Immature natural killer cell (primary cell): ENCODE measurements at places on chromosomes 1 and 21.

- DNase-seq, result no peak
Measured at GRCh38 chr1:167602840-167603239, 27.2 kb upstream of the RCSD1 start.

GRCh38 chr1:162372159-162373071, 4.2 kb downstream of the SPATA46 start:
- no peak for DNase-seq

DNA sequence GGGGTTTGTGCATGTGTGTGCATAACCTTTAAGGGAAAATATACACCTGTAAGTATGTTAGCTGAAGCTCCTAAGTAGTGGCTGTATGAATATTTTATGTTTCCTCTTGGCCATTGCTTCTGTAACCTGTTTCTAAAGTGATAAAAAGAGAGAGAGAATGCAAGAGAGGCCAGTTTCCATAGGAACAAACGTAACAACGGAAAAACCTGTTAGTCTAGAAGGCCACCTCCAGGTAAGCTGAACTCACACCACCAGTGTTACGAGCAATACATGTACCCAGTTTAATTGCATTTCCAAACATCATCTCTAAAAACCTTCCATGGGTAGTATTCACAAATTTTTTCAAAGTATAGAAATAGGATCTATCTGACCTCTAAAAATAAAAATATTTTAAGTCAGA, 63.1 kb downstream of the PLPPR4 start:
- DNase-seq, result no peak

DNA sequence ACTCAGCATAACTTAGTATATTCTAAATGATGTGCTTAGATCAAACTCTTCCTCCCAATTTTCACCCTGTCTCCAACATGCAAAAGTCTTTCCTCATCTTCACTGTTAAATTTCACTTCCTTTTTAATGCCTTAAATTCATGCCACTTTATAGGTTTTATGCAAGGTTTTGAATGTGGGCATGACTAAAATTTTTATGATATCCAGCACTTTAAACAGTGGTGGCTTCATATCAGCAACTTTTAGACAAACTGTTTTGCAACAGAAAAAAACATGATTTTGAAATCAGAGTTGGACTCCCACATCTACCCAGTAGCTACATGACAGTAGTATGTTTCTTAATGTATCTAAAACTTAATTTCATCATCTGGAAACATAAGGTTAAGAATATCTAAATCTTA, 84.7 kb upstream of the ZP4 start:
- DNase-seq, result no peak

DNA sequence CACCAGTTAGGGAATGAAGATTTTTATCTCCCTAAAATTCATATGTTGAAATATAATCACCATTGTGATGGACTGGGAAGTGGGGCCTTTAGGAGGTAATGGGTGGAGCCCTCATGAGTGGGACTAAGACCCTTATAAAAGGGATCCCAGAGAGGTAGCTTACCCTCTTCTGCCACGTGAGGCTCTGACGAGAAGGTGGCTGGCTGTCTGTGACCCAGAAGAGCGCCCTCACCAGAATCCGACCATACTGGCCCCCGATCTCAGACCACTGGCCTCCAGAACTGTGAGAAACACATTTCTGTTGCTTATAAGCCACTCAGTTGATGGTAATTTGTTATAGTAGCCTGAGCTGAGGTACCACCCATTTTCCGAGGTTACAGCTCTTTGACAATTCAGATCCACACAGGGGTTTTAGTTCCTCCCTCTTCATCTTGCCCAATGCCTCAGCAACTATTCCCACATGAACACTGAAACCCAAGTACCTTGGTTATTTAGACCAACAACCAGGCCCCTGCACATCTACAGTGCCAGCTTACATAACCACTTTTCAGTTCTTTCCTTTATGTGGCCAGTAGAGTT, 27.6 kb upstream of the HUNK start:
- DNase-seq, result no peak

GRCh38 chr1:48767975-48768510, 8.6 kb downstream of the BEND5 start:
- DNase-seq, result no peak

DNA sequence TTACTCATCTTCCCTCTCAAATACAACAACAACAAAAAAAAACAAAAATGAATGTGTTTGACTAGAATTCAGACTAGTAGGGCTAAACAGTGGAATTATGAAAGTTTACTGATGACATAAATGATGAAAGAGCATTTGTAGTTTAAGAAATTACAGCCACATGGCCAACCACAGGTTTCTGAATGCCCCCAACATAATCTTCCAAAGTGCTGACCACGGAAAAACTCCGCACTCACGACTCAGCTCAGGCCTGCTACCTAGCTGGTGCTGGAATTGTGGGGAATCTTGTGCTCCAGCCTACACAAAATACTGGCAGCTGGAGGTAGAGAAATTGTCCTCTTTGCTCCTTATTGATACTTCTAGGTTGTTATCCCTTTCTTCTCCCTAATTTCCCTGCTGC, 23.6 kb upstream of the TBX15 start:
- no peak for DNase-seq

DNA sequence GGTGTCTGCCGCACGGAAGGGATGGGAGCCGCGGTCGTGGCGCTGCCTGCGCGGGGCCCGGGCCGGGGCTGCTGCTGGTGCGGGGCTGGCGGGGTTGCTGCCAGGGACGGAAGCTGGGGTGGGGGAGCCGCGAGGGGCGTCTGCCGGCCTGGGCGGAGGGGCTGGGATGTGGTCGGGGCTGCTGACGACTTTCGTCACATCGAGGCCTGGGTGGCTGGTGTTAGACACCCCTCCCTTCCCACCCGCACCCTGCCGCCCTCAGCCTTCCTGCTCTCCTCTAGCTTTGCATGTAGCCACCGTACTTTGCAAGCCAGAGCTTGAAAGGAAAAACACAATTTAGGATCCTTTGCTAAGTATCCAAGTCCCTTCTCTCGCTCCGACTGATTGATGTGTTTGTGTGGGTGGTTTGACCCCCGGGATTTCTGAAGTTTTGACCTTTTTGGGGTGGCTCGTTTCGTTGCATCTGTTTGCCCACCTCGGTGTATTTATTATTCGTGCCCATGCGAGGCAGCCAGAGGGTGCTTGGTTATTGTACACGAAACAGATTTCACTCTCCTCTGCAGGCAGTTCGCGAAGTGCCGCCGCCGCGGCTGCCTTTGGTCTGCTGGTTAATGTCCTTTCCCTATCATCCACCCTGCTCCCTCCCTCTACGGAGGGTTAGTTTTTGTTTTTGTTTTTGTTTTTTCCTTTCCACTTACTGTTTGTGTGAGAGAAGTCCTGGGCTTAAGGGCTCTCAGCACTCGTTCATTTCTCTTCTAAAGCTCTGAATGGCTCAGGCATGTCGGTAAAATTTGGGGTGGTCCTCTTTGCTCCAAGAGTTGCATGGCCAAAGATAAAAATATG, 868 bp downstream of the C1orf21 start:
- peak; percentile 96 for DNase-seq
